ENCODE measurements at places on chromosomes 5 and 9.
A peak's percentile ranks its signal among the peaks of the same experiment; 100 is the strongest.

DNA sequence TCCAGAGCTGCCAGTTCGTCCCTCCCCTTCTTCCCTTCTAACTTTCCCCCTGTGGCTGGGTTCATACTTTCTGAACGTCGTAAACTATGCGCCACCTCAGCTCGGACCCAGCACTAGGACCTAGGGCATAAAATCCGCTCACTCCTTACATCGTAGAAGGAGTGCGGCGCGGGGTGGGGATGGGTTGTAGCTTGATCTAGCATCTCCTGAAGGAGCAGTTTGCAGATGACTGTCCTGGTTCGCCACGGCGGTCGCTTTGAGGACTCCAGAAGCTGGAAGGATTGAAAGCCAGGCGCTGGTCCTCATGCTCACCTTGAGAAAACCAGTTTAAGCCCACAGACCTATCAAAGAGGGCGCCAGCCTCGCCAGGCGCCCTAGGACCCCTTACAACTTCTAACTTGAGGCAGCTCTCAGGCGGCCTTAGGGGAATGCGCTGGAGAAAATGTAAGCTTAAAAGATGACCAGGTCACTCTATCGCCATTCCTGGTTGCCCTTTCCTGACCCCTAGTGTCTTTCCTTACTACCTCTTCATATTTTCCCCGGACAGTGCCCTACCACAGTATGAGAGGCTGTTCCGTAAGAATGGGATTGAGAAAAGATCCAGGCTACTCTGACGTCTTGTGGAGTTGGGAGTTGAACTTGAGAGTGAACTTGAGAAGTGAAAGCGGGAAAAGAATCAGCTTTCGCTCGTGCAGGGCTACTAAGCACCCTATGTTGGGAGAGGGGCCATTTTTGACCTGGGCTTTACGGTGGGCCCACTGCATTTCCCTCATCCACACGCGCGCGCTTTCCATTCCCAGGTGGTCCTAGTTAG, 2.8 kb downstream of the RORB start:
- peak; percentile 11 for DNase-seq

DNA sequence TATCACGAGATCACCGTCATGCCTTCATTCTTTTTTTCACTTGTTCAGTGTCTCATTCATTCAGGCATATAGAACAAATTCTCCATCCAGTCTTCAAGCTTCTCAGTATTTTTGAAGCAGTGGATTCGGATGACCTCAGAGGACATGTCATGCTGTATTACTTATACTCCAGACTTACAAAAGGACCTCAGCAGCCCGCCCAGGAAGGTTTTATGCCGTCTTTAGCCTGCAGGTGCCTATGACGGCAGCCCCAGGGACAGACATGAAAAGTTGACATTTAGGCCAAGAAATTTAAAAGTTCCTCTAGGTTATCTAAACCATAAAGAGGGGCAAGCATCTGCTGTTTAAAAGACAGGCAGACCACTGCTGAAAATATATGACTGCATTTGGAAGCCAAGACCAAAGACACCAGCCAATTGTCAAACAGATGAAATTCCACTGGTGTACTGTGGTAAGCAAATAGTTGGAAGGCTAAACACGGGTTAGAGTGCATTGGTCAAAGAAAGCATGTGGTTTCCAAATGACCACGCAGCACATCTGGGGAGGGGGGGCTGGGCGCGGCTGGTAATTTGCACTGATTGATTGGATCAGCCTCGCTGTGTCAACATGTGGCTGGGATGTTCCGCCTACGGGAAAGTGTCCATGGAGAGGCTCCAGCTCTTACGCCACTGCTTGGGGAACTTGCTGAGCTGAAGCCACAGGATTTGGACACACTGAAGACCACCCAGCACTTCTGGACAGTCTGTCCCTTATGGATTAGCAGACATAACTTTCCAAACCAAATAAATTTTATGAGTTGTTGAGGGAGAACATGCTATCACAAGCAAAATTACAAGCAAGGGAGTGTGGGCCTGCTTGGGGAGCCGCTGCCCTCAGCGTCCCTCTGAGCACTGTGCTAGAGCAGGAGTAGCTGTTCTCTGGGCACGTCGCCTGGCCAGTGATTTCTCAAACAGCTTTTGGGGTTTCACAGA, 173.6 kb downstream of the FANCC start:
- peak; percentile 95 for DNase-seq

DNA sequence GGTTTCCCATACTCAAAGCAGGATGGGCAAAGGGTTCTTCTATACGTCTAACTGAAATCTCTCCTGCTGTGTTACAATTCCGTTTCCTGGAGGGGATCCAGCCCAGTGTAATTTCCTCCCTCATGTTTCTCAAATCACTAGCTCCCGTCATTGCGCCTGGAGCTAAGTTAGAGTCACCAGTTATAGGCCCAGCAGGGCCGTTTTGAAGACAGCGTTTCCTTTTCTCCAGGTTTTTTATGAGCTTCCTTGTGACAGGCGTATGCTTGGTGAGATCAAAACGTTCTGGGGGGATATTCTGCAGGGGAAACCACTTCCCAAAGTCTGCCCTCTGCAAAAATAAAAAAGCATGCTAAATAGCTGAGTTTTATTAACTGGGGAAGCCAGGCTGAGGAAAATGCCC, 53.0 kb upstream of the WWC1 start:
- no peak for DNase-seq

GRCh38 chr9:27192291-27192960, 83.4 kb downstream of the TEK start:
- DNase-seq, result no peak

DNA sequence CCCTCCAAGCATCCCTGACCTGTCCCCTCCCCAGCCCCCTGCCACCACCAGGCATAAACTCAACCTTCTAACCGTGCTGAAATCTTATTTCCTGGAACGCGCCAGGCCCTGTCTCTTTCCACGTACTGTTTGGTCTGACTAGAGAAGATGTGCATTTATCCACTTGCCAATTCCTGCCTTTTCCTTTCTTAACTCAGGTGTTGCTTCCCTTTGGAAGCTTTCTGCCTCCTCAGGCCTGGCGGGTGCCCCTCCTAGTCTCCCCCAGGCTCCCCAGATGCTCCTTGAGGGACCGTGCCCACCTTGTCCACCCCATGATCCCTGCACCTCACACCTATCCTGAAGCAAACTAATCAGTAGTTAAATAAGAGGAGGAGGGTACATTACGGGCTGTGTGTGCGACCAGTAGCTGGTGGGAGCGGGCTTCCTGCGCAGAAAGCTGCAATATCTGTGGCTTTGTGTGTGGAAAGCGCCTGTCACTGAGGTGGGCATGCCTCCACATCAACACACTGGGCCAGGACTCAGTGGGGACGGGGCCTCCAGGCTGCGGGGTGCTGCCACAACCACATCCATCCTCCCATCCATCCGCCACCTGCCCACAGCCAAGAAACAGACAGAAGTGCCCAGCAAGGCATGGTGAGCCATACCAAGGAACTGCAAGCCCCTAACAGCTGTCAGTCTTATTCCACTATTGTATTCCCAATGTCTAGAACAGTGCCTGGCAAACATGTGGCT, 73.5 kb downstream of the COL23A1 start:
- DNase-seq, result no peak

- no peak for DNase-seq
Measured at GRCh38 chr9:114027159-114027862, 50.8 kb downstream of the AMBP start.

GRCh38 chr5:40916226-40916625, 6.9 kb downstream of the C7 start:
- DNase-seq, result no peak

DNA sequence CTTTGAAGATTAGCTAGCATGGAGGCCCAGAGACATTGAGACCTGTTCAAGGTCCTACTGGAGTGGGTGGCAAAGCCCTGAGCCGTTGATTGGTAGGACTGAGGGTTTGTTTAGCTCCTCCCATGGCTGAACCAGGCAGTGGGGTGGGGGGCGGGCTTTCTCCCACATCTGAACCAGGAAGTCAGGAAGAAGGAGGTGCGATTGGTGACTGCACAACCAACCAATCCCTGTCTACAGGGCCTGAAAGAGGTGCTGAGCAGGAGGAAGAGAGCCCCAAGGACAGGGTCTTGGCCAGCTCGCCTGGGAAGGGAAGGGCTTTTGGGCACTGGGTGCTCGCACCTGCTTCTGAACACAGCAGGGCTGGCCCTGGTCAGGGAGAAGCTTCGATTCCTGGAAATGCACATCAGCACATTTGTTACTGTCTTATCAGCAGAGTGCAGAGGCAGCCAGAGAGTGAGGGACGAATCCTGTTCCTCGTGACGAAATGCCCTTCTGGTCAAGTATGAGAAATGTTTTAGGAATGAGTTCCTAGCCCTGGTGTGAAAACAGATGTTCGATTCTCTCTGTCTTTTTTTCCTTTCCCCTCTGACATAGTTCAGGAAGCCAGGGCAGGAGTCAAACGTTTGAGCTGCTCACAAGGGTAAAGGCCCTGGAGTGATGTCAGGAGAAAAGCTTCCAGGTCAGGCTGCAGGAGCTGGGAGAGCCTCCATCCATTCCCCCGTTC, 294.8 kb upstream of the KLF4 start:
- DNase-seq, result peak; percentile 39

DNA sequence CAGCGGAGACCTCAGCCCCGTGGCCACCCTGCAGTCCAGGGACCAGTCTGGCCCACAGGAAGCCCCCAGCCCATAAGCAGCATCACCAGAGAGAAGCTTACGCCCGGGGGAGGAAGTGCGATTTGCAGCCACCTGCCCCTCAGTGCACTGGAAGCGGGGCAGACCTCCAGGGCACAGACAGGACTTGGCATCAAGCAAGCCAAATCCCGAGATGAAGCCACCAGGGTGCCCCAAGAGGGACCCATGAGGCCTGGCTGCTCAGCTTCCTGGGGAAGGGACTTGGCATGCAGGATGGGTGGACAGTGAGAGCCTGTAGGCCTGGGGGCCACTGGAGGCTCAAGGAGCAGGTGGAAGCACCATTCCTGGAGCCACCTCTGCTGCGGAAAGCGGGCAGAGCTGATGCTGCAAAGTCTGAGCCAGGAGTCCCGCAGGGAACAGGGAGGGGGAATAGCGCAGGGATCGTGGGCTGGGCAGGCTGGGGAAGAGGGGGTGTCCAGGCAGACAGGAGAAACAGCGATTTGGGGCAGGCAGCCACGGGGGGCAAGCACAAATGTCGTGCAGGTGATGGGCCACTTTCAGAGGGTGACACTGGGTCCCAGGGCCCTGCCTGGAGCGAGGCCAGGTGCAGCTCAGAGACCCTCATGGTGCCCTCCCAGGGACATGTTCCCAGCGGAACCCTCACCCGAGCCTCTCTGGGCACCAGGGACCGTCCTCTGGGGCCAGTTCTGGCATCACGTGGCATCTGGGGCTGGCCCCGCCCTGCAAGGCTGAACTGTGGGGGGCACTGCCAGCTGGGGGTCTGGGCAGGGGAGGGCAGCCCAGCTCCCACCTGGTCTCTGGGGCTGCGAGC, 3.2 kb downstream of the LRRC26 start:
- DNase-seq, result no peak

GRCh38 chr5:87746341-87746740, 333.6 kb upstream of the CCNH start:
- no peak for DNase-seq

- DNase-seq, result peak; percentile 70
Measured at GRCh38 chr5:16690243-16690852, 73.6 kb upstream of the RETREG1 start.

DNA sequence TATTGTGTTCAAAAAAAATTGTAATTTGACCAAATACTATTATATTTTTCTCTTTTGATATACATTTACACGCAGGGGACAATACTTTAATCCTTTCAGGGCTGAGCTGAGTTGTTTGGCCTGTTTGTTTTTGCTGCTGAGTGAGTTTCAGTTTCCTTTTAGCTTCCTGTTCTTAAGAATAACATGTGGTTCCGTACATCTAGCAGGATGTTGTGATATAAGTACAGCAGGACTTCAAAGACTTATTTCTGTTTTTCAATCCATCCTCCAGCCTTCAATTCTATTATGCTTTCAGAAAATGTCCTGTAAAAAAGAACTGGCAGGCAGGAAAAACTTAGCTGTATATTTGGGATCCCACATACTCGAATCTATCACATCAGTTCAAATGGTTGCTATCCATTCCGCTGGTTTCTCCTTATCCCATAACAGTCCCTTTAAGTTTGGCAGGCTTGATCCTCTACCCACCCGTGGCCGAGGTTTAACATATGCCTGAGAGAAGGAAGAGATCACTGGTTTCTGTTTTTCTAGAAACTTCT, 1037.3 kb upstream of the ACO1 start:
- peak; percentile 79 for DNase-seq

DNA sequence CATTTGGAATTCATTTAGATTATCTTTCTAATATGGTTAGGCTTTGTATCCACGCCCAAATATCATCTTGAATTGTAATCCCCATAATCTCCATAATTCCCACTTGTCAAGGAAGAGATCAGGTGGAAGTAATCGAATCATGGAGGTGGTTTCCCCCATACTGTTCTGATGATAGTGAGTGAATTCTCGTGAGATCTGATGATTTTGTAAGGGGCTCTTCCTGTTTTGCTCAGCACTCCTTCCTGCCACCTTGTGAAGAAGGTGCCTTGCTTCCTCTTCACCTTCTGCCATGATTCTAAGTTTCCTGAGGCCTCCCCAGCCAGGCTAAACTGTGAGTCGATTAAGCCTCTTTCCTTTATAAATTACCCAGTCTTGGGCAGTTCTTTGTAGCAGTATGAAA, 527.5 kb upstream of the ARRDC3 start:
- no peak for DNase-seq

DNA sequence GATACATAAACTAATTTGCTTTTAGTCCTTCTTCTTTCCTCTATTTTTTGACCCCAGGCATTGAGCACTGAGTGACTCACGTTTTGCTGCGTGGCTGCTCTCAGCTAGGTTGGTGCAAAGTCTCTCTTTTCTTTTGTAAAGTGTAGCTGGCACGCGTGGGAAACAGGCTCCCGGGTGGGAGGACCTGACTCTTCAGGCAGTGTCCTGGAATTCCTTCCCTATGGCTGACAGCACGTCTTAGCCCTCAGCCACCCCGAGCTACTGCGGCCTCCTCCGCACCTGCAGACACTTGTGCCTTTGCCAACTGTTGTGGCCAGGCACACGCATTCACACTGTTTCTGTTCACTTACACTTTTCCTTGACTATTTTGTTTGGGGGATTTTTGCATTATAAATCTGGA, 877 bp upstream of the SCGB3A1 start:
- DNase-seq, result no peak

- DNase-seq, result no peak
Measured at GRCh38 chr9:79447762-79448161, 124.0 kb upstream of the TLE4 start.

DNA sequence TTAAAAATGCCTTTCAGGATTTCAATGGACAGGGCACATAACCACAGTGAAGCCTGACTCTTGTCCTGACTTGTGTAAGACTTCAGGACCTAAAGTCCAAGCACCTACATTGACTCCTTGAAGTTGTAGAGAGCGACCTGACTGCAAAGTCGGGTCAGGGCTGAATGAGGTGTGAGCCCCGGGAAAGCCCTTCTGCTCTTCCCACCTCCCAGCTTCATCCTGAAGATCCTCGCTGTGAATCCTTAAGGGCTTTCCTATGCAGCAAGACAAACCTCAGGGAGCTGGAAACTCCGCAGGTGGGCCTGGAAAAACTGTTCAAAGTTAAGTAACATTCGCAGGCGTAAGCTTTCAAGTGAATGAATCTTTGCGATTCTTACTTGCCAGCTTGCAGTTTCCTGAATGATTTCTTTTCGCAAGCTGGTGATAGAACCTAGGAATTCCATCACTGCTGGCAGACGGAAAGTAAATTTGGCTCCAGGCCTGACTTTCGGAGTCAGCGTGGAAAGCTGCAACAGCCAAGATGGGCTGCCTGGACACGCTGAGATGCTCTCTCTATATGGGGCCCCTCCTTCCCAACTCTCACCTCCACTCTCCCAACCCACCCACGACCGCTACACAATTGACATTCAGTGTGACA, 10.9 kb downstream of the SEMA5A start:
- DNase-seq, result no peak

- peak; percentile 27 for DNase-seq
Measured at GRCh38 chr9:128340691-128341434, 536 bp downstream of the SLC27A4 start.

GRCh38 chr5:2697041-2697440, 54.4 kb downstream of the IRX2 start:
- no peak for DNase-seq

Data from stomach (tissue), 19 donors.